Caki2 (cell line): ENCODE measurements at places on chromosomes 6 and 20.

GRCh38 chr20:51889466-51889865 lies 87.1 kb upstream of the SALL4 start:
- no peak for DNase-seq

DNA sequence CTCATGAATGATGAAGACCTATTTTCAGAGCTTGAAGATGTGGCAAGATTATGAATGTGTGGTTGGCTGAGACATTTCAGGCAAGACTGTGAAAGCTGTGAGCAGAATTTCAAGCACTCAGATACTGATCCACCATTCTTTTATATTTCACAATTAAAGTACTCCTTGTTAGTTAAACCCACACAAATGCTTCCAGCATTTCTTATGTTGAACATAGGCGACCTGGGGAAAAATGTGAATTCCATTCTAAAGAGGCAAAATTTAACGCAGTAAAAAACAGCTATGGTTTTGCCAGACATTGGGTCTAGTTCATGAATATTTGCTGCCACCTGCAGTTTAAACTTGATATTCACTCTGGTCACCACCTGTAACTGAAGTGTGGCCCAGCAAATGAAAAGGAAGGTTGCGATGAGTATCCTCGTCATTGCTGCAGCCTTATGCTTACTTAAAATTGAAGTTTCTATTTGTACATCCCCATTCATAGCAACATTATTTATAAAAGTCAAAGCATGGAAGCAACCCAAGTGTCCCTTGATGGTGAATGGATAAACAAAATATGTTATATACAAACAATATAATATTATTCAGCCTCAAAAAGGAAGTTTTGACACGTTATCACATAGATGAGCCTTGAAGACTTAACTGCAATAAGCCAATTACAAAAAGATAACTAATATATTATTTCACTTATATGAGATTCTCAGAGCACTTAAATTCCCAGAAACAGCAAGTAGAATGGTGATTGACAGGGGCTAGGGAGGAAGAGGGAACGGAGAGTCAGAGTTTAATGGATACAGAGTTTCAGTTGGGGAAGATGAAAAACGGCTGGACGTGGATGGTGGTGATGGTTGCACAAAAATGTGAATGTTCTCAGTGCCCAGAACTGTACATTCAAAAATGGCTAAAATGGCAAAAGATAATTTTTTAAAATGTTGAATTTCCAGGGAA lies 32.4 kb upstream of the FAM184A start:
- peak; percentile 8 for DNase-seq

DNA sequence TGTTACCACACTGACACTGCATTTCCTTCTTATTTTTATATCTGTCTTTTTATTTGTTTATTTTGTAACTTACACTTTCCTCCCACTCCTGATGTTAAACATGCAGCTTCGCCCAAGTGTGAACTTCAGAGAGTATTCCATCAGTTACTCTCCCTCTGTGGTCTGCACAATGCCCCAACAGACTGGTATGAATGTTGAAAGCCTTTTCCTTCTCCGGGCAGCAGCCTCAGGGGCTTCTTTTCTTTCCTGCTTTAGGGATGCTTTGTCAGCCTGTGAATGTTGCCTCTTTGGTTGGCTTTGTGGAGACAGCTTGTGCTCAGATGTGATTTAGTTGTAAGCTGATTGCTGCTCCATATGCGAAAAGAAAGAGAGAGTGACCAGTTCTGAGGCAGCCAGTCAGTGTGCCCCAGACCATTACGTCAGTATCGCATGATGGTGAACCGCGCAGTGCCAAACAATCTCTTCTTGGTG lies 44.0 kb downstream of the SMPDL3A start:
- peak; percentile 53 for DNase-seq

- DNase-seq = no peak
Observed at GRCh38 chr20:23019403-23019802, 15.7 kb upstream of the SSTR4 start.
